Eye (tissue), 1 donor: ENCODE measurements at places on chromosomes 2 and 18.

DNA sequence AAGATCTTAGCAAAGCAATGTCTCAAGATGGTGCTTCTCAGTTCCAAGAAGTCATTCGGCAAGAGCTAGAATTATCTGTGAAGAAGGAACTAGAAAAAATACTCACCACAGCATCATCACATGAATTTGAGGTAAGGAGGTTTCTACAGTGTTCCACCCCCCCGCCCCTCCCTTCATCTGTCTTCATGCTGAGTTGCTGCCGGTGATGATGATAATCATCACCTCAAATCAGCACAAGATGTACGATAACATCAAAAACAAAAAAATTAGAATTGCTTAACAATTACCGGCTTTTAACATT is 14.6 kb downstream of the UGP2 start:
- DNase-seq: no peak

DNA sequence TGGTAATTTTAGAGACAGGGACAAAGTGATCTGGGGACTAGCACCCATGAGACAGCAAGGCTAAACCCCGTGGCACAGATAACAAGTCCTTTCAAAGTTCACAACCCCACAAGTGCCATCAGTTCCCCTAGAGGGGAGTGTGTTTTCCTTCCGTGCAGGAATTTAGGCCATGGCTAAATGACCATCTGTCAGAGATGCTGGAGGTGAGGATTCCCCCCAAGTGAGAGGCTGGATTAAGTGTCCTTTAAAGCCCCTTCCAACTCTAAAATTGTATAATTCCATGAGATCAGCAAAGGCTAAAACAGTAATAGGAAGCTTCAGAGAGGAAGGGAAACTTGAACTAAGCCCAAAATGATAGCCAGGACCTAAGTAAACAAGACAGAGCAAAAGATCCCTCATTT is 8.7 kb downstream of the FEZ2 start:
- no peak for DNase-seq

DNA sequence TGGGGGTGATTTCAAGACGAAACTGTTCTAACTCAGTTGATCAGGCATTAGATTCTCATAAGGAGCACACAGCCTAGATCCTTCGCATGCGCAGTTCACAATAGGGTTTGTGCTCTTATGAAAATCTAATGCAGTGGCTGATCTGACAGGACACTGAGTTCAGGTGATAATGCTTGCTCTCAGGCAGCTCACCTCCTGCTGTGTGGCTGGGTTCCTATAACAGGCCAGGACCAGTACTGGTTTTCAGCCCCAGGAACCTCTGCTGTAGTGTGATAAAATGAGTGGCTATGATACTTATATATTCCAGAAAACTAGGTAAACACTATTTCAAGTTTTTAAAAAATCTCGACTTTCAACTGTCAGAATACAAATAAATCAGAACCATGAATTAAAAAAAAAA is 271.4 kb downstream of the GALNT13 start:
- no peak for DNase-seq

- no peak for DNase-seq
Measured at GRCh38 chr2:9653485-9654271, 22.9 kb upstream of the YWHAQ start.

DNA sequence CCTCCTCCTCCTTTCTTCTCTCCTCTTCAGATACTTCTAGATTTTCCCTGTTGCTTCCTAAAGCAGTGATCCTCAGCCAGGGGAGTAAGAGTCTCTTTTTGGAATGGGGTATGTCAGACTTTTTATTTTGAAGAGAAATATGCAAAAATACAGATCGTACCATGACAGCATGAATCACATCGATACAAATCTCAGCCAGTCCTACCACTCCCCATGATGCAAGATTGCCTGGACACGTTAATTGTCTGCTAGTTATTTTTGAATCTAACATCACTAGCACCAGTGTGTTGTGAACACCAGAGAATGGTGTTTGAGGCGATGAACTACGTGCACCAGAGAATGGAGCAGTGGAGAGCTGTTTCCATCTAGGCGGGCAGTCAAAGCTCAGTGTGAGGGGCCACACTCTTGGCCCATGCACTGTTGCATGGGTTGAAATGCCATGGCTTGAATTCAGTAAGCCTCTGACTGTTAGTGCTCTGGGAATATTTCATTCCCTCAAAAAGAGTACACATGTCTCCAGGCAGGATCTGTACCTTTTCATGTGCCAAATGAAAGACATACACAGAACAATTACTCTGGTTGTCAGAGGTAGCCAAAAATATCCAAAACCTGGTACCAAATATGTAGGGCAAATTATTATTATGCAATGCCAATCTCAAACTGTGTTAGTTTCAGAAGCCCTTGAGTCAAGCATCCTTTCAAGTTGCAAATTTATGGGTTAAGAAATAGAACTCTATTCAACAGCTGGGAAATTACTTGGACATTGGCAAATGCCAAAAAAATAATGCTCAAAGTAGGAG is 46.3 kb upstream of the RALBP1 start:
- DNase-seq: no peak

- no peak for DNase-seq
Measured at GRCh38 chr2:128310761-128311160, 7.9 kb downstream of the HS6ST1 start.
